ENCODE measurements at places on chromosomes 7 and 10. TPM values are rescaled to one million over a fixed set of nuclear protein-coding genes. Genes with fewer than 3 reads are reported as not detected.

- DNase-seq, result peak; percentile 36
Observed at GRCh38 chr7:2571409-2571808, 12.6 kb downstream of the IQCE start.

HMX2 gene
- total RNA-seq, result not detected

- no peak for DNase-seq
Observed at GRCh38 chr7:126529833-126530232, 722.9 kb downstream of the GRM8 start.

DNA sequence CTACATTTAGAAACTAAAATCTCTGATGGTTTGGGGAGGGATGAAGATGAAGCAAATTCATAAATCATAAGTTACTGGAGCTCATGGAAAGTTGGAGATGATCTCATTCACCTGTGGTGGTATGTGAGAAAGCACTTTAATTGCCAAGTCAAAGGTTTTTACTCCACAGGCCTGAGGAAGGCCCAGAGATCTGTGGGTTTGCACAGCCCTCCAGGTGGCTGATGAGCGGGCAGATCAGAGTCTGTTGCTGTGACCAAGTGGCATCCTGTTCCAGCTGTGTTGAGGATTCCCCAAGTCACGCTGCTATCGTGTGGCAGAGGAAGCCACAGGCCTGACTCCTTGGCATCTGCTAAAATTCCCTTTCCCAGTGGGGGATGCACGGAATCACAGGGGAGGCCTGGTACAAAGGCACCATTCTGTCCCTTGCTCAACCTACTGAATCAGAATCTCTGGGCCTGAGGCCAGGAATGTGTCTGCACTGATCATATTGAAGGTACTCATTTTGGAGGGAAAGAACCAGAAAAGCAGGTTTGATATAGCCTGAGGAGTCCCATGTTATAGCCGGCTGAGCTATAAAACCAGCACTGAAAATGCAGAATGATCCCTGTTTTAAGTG is 19.7 kb upstream of the DDC start:
- DNase-seq, result no peak

- no peak for DNase-seq
Observed at GRCh38 chr7:17275749-17276671, 22.4 kb upstream of the AHR start.

CYTH3 gene
- 35.4 TPM for total RNA-seq

FKBP6 gene
- total RNA-seq, result not detected

DNA sequence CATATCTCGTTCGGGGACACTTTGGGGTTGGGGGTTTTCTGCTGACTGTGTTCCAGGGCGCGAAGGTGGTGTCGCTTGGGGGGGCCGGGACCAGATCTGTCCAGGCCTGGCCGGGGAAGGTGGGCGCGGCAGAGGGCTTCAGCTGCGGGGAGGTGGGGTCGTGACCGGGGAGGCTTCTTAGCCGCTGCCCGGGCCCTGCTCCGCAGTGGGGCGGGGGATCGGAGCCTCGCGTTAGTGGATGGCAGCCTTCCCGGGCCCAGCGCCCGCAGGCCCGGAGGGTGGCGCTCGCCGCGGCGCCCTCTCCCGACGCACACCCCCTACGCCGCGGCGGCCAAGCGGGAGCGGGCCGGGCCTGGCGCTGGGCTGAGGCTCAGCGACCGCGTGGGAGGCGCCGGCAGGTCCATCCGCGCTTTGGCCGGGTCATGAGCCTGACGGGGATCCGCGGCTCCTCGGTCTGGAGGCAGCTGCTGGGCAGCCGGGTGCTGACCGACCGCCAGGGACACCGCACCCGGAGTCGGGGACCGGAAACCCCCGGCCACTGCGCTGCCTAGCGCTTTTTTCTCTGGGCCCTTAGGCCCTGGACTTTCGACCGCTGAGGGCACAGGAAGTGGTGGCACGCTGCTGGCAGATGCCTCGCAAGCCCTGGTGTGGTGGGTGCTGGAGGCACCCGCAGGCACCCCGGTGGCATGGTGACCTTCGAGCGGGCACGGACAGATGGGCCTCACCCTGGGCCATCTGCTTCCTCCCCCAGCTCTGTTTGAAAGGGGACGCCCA is 1.2 kb downstream of the AGAP3 start:
- no peak for DNase-seq

DNA sequence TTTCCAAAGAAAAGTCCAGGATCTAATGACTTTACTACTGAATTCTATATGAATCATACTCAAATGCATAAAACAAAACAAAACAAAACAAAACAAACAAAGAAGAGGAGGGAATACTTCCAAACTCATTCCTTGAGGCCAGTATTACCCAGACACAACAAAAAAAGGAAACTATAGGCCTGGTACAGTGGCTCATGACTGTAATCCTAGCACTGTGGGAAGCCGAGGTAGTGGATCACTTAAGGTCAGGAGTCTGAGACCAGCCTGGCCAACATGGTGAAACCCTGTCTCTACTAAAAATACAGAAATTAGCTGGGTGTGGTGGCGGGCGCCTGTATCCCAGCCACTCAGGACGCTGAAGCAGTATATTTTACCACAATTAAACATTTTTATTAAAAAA is 114.6 kb downstream of the NRBF2 start:
- DNase-seq, result no peak

GRCh38 chr10:123843835-123844234 is 47.8 kb downstream of the CPXM2 start:
- DNase-seq, result no peak

- DNase-seq, result no peak
Observed at GRCh38 chr7:139500770-139501138, 17.3 kb upstream of the KLRG2 start.

DNA sequence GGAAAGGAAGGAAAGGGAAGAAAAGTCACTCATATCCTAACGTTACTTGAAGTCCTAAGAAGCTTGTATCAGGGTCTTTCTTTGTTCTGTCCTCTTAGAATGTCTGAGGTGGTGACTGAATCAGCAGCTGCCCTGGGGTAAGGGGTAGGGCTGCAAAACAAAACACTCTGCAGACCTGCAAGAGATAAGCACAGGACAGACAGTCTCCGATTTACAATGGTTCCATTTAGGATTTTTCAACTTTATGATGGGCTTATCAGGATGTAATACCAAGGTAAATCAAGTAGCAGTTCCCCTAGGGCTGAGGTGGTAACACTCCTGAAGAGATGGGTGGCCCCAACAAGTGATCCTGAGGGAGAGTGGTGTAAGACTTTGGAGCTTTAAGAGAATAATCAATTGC is 16.5 kb downstream of the KDM7A start:
- DNase-seq, result no peak

HABP2 gene
- not detected for total RNA-seq

DNA sequence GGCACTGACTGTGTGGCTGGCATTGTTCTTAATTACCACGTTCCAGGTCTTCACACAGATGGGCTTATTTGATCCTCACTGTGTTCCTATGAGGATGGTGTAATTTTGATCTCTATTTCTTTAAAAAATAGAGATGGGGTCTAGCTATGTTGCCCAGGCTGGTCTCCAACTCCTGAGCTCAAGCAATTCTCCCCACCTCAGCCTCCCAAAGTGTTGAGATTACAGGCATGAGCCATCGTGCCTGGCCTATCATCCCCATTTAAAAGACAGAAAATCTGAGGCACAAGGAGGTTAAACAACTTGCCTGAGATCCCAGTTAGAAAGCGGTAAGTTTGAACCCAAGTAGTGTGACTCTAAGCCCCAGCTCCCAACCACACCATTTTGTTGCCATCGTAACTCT is 17.0 kb upstream of the SRGN start:
- DNase-seq, result no peak

GRCh38 chr7:45229156-45229920 is 71.7 kb downstream of the RAMP3 start:
- DNase-seq, result no peak

DNA sequence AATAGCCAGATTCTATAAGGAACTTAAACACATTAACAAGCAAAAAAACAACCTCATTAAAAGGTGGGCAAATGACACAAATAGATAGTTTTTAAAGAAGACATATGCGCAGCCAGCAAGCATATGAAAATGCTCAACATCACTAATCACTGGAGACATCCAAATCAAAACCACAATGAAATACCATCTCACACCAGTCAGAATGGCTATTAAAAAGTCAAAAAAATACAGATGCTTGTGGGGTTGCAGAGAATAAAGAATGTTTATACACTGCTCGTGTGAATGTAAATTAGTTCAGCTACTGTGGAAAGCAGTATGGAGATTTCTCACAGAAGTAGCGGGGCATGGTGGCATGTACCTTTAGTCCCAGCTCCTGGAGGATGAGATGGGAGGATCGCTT is 164.0 kb downstream of the CHRM2 start:
- no peak for DNase-seq
